A549 treated with CpdA at 1 μM for 4 hours (cell line): ENCODE measurements at places on chromosomes 13 and 19. TPM values are rescaled to one million over a fixed set of nuclear protein-coding genes. Genes with fewer than 3 reads are reported as not detected.

Gene C19orf38
- 0.15 to 0.26 TPM (median 0.22 TPM) in 4 of 5 replicates, not detected in the other for total RNA-seq

Gene N4BP2L1
- total RNA-seq: 0.24 to 0.89 TPM (median 0.51 TPM) in 5 replicates

Gene ERICH6B
- total RNA-seq: not detected in 5 replicates

Gene LPAR2
- 3.3 to 4.1 TPM (median 4.0 TPM) in 5 replicates for total RNA-seq

Gene WDR87
- total RNA-seq: not detected in 5 replicates

Gene ZNF181
- 7.6 to 11.7 TPM (median 11.1 TPM) in 5 replicates for total RNA-seq
